ENCODE measurements at places on chromosomes 7 and 10. TPM values are rescaled to one million over a fixed set of nuclear protein-coding genes. Genes with fewer than 3 reads are reported as not detected.

The CYP51A1 gene
- total RNA-seq: 414 TPM

The IMMP2L gene
- 14.3 TPM for total RNA-seq

The KNDC1 gene
- total RNA-seq: 0.57 TPM

The AS3MT gene
- 13.0 TPM for total RNA-seq

The TNS3 gene
- 150 TPM for total RNA-seq
